ENCODE measurements at places on chromosomes 3 and 15.
A peak's percentile ranks its signal among the peaks of the same experiment; 100 is the strongest.

DNA sequence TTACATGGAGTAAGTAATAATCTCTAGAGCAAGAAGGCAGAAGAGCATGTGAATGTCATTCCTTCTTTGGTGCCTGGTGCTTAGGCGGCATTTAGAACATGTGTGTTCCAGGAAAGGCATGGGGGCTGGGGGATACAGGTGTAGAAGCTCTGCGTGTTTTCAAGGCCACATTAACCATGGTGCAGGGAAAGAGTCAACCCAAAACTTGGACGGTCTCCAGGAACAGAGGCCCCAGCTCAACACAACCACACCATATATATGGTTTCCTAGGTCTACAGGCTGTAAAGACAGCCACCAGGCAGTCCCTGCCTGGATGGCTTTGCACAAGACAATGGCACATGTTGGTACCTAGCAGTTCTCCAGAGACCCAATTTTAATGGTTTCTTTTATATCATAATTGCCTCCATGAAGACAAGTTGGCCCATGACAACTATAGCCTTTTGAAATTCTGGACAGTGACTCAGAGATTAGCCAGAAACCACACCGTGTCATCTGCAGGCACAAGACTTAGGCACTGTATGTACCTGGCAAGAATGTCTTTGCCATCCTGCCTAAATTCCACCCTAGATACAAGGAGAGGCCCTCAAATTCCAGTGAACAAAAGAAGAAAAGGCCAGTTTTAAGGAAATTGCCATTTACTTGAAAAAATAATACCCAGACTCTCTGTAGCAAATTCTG, 25.0 kb upstream of the DGKG start:
- no peak for DNase-seq

- no peak for DNase-seq
These were observed 132.1 kb downstream of the SPATA16 start for GRCh38 chr3:173008978-173009377.

DNA sequence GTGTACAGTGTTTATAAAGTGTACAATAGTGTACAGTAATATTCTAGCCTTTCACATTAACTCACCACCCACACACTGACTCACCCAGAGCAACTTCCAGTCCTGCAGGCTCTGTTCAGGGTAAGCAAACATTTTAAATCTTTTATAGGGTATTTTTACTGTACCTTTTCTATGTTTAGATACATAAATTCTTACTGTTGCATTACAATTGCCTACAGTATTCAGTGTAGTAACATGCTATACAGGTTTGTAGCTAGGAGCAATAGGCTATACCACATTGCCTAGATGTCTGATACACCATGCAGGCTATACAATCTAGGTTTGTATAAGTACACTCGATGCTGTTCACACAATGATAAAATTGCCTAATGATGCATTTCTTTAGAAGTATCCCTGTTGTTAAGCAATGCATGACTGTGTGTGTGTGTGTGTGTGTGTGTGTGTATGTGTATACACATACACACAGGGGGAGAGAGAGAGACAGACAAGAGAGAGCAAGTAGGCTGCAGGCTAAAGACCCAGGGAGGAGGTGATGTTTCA, 72.5 kb upstream of the PRR23C start:
- DNase-seq: no peak

- DNase-seq: no peak
These were observed 106.5 kb downstream of the P3H2 start for GRCh38 chr3:190013943-190014924.

DNA sequence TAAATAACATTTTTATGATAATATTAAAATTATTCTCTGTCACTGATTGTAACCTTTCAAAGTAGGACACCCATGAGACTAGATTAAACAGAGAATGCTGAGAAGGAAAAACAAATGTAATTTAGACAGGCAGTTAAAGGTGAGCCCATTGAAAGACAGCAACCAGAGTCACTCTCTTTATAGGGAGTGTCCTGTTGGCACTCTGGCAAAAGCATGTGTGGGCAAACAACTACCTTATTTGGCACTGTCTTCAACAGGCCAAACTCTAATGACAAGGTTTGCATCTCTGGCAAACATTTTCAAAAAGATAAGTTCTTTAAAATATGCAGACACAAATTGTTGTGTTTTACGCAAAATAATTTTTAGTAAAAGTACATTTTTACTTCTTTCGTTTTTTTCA, 29.8 kb downstream of the NFKBIZ start:
- DNase-seq: no peak

DNA sequence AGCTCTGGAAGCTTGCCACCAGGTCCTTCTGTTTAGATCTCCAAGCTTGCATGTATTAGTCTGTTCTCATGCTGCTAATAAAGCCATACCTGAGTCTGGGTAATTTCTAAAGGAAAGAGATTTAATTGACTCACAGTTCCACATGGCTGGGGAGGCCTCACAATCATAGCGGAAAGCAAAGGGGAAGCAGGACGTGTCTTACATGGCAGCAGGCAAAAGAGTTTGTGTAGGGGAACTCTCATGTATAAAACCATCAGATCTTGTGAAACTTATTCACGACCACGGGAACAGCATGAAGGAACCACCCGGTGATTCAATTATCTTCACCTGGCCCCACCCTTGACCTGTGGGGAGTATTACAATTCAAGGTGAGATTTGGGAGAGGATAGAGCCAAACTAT, 147.0 kb upstream of the PROK2 start:
- no peak for DNase-seq

GRCh38 chr3:98521897-98522543, 682 bp downstream of the CLDND1 start:
- peak; percentile 40 for DNase-seq

GRCh38 chr3:124453189-124453588, 277.1 kb upstream of the UMPS start:
- no peak for DNase-seq

All from NCI-H1092 treated with DMSO at 0.1 percent for 48 hours (cell line).